Activated B cell treated with CpG ODN at 0.5 μM for 24 hours (primary cell): ENCODE measurements at places on chromosomes 7 and 10. TPM values are rescaled to one million over a fixed set of nuclear protein-coding genes. Genes with fewer than 3 reads are reported as not detected.

The NT5C3A gene
- total RNA-seq = 37.1 and 40.7 TPM in 2 replicates

The CCL26 gene
- total RNA-seq = not detected in 2 replicates

DNA sequence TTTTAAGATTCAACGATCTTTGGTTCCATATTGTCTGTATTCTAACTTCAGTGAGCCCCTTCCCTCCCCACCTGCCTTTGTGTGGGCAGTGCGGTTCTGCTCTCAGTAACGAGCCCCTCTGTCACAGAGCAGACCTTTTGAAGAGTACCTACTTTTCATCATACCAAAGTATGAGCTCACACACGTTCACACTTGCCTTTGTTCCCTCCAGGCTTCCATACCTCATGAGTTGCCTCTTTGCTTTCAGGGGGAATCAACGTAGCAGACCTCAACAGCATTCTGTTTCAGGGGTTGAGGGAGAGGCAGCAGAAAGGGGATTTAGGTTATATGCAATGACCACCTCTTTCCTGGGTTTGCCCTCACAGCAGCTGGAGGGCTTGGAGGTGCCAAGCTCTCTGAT lies 211.4 kb upstream of the MDFIC start:
- no peaks in the 10 kb centered on the region for H3K4me1 ChIP-seq
- DNase-seq = no peak
- no peak overlapping the region for H3K4me3 ChIP-seq

- no peak overlapping the region for H3K4me3 ChIP-seq
- peaks cover 18% of the 10 kb centered on the region for H3K27me3 ChIP-seq
- no peak overlapping the region for H3K27ac ChIP-seq
- H3K36me3 ChIP-seq = no peaks in the 10 kb centered on the region
- peaks cover 3% of the 10 kb centered on the region for H3K4me1 ChIP-seq
Measured at GRCh38 chr10:132471484-132471883, 66.1 kb upstream of the INPP5A start.

- no peaks in the 10 kb centered on the region for H3K27me3 ChIP-seq
- no peak for DNase-seq
- H3K27ac ChIP-seq = no peak overlapping the region
- H3K4me1 ChIP-seq = no peaks in the 10 kb centered on the region
- H3K4me3 ChIP-seq = no peak overlapping the region
Measured at GRCh38 chr7:16668049-16668858, 22.3 kb downstream of the BZW2 start.

The RELN gene
- total RNA-seq = not detected in 2 replicates

DNA sequence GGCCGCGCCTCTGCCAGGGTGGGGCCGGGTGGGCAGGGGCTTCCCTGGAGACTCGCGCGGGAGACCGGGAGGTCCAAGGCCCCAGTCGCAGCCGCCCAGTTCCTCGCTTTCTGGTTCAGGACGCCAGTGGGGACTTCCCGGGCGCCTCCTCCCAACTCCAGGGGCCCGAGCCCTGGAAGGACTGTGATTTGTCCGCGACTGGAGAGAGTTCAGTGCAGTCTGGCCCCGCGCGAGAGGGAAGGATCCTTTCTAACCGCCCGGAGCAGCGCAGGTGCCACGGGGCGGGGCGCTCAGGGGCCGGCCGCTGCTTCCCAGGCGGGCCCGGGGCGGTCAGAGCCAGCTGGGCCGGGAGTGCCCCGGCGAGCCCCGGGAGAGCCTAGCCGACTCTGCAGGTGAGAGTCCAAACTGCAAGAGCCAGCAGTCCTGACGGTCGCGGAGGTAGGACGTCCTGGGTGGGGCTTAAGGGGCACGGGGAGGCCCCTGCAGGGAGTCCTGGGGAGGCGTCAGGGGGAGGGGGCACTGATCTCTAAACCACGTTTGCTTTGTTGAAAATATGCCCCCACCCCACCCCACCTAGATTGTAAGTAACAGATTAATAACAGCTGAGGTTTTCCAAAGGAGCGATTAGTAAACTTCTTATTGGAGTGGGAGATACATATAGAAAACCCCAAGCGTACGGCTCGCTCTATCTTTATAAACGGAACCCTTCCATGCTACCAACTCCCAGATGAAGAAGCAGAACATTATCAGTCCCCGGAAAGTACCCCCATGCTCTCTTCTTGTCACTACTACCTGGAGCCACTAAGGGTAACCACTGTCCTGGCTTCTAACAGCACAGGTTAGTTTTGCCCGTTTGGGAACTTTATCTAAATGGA lies 8.2 kb downstream of the NKX2-3 start:
- peak overlapping the region; percentile 20 for H3K4me3 ChIP-seq
- no peak overlapping the region for H3K27ac ChIP-seq
- peaks cover 20% of the 10 kb centered on the region for H3K4me1 ChIP-seq
- H3K36me3 ChIP-seq = no peaks in the 10 kb centered on the region
- H3K27me3 ChIP-seq = peaks cover 71% of the 10 kb centered on the region

The DDX50 gene
- 36.3 and 41.7 TPM in 2 replicates for total RNA-seq

DNA sequence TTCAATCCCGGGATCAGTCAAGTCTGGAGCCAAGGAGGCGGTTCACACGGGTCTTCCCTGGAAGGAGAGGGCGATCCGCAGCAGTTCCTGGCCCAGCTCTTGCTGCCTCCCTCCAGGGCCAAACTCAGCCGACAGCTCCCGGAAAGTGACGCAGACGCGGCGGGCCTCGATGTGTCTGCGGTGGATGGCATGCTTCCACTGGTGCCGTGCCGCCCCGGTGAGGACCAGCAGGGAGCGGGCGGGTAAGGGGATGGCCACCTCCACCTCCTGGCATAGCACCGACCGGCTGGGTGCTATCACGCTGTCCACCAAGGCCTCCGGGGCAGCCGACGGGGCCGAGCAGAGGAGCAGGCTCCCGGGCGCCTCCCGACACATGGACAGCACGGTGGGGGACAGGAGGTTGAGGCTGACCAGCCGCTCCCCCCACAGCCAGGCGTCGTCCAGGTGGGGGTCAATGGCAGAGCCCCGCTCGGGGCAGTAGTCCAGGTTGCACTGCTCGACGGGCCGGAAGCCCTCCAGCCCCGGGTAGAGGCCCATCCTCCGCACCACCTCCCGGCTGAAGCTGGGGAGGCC lies 7.2 kb downstream of the ALKBH4 start:
- no peak overlapping the region for H3K27ac ChIP-seq
- no peak for DNase-seq
- no peaks in the 10 kb centered on the region for H3K27me3 ChIP-seq
- H3K36me3 ChIP-seq = peaks cover 27% of the 10 kb centered on the region
- peaks cover 4% of the 10 kb centered on the region for H3K4me1 ChIP-seq
- H3K4me3 ChIP-seq = no peak overlapping the region

GRCh38 chr10:101952191-101952590 lies 103.8 kb downstream of the ARMH3 start:
- peaks cover 10% of the 10 kb centered on the region for H3K4me1 ChIP-seq
- H3K27ac ChIP-seq = peak overlapping the region; percentile 60
- peaks cover 80% of the 10 kb centered on the region for H3K36me3 ChIP-seq
- no peak for DNase-seq
